Activated CD4-positive, alpha-beta T cell treated with anti-CD3 and anti-CD28 coated beads for 36 hours (primary cell): ENCODE measurements at places on chromosomes 16 and 17.

- H3K36me3 ChIP-seq, result peaks cover 48% of the 10 kb centered on the region
- H3K27ac ChIP-seq, result no peak overlapping the region
- no peak for DNase-seq
- no peaks in the 10 kb centered on the region for H3K27me3 ChIP-seq
These were observed 123.7 kb downstream of the ABCC1 start for GRCh38 chr16:16073001-16073545.

DNA sequence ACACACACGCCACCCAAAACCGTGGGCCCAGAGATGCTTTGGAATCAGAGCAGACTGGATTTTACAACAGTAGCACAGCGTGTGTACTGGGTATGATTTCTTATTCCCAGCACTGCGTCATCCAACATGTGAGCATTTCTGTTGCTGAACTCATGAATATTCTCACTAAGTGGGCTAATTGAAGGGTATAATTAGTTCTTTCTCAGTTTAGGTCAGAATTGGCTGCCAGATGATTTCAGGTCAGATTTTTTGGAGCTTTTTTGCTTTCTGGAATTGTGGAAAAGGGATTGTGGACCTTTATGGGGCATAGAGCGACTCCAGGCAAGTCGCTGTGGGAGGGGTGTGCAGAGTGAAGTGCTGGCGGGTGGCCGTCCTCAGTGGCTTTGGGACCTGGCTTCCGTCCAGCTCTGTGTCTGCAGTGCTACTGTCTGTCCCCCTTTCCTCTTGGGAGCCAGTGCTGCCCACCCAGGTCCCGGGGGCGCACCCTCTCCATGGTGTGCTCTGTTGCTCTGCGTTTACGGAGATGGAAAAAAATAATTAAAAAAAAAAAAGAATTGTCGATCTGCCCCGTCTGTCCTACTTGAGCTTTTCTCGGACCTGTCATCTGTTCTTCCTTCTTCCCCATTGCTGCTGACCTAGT, 25.0 kb downstream of the FOXK2 start:
- H3K4me1 ChIP-seq, result peaks cover 50% of the 10 kb centered on the region
- DNase-seq, result no peak
- H3K27me3 ChIP-seq, result no peaks in the 10 kb centered on the region

- peaks cover 15% of the 10 kb centered on the region for H3K27me3 ChIP-seq
- peak within 1 kb of the TSS; percentile 61 for H3K4me3 ChIP-seq
- no peak within 1 kb of the TSS for H3K27ac ChIP-seq
- DNase-seq, result peak; percentile 72
- no peaks in the 10 kb centered on the region for H3K36me3 ChIP-seq
These were observed at the start of gene ITGB4 for GRCh38 chr17:75720656-75721462. ITGB4 (plus strand) TSS chr17:75721459; CDS start chr17:75724704, 3,245 bp downstream.

GRCh38 chr17:8376271-8377067, at the start of gene KRABD2:
KRABD2 (minus strand) TSS chr17:8376704.
- H3K4me3 ChIP-seq, result peak within 1 kb of the TSS; percentile 81
- peak; percentile 95 for DNase-seq
- H3K36me3 ChIP-seq, result peaks cover 58% of the 10 kb centered on the region
- H3K27me3 ChIP-seq, result no peaks in the 10 kb centered on the region
- H3K27ac ChIP-seq, result peak within 1 kb of the TSS; percentile 87

DNA sequence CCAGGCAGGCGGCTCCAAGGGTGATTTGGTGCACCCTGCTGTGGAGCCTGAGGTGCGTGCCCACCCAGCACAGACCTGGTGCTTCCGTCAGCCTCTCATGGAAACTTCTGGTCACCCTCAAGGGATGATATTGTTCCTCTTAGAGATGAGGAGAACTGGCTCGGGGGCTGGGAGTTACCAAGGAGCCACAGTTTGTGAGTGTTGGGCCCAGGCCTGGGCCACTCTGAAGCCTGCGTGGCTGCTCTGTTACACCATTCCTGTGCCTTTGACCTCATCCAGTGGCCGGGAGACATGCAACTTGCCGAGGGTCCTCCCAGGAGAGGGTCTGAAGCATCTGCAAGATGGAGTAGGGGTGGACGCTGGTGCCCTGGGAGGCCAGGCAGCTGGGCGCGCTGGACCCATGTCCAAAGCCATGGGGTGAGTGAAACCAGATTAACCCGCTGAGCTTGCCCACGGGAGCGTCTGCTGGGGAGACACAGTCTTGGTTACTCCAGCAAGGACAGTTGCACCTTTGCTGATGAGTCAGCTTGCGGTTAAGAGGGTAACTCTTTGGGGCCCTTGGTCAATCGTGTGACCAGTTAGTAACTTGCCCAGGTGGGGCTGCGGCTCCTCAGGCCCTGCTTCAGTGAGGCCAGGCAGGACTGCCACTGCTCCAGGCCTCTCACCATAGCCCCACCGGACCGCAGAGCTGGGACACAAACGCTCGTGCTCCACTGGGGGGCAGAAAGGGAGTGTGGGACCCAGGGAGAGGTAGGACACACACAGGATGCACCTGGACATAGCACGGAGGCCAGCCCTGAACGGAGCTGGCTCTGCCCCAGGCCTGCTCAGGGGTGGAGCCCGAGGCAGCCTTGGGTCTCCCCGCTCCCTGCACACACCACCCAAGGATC, 7.5 kb downstream of the C16orf90 start:
- peaks cover 15% of the 10 kb centered on the region for H3K36me3 ChIP-seq
- H3K27ac ChIP-seq, result no peak overlapping the region
- DNase-seq, result no peak
- H3K4me3 ChIP-seq, result no peak overlapping the region
- no peaks in the 10 kb centered on the region for H3K4me1 ChIP-seq

- H3K27me3 ChIP-seq, result no peaks in the 10 kb centered on the region
- H3K4me1 ChIP-seq, result peaks cover 32% of the 10 kb centered on the region
- DNase-seq, result peak; percentile 71
- peak overlapping the region; percentile 94 for H3K4me3 ChIP-seq
These were observed 858 bp upstream of the ASPSCR1 start for GRCh38 chr17:81976332-81977210.

- DNase-seq, result no peak
- no peak overlapping the region for H3K27ac ChIP-seq
- H3K4me3 ChIP-seq, result no peak overlapping the region
- peaks cover 2% of the 10 kb centered on the region for H3K27me3 ChIP-seq
- H3K4me1 ChIP-seq, result peaks cover 18% of the 10 kb centered on the region
- no peaks in the 10 kb centered on the region for H3K36me3 ChIP-seq
These were observed 37.1 kb upstream of the MYLK3 start for GRCh38 chr16:46785076-46785845.

DNA sequence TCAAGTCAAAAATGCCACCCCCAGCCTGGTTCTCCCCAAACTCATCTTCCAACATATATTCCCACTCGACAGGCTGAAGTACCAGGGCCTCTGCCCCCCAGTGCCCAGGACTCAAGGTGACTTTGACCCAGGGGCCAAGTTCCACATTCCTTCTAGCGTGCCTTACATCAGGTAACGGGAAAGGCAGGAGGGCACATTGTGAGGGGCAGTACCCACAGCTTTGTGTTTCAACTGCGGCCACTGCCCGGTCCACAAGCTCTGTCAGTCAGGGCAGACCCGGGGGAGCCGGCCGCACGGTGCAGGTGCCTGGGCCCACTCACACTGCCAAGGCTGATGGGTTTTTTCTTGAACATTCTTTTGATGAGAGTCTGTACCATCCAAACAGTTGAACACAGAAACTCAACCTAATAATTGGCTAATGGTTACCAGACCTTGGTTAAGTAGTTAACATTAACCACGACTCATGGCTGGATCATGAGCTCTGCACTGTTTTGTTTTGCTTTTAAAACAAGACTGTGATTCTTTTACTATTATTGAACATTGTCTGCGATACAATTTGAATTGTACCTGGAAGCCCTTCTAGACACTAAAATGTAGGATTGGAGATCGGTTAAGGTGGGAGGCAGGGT, 17.6 kb downstream of the ACE start:
- DNase-seq, result no peak
- H3K4me3 ChIP-seq, result no peak overlapping the region
- H3K36me3 ChIP-seq, result no peaks in the 10 kb centered on the region
- no peak overlapping the region for H3K27ac ChIP-seq
- H3K4me1 ChIP-seq, result no peaks in the 10 kb centered on the region

- H3K27ac ChIP-seq, result no peak overlapping the region
- H3K36me3 ChIP-seq, result no peaks in the 10 kb centered on the region
- peaks cover 1% of the 10 kb centered on the region for H3K27me3 ChIP-seq
- no peak overlapping the region for H3K4me3 ChIP-seq
- DNase-seq, result no peak
These were observed 104.7 kb downstream of the COPRS start for GRCh38 chr17:31754239-31754945.

DNA sequence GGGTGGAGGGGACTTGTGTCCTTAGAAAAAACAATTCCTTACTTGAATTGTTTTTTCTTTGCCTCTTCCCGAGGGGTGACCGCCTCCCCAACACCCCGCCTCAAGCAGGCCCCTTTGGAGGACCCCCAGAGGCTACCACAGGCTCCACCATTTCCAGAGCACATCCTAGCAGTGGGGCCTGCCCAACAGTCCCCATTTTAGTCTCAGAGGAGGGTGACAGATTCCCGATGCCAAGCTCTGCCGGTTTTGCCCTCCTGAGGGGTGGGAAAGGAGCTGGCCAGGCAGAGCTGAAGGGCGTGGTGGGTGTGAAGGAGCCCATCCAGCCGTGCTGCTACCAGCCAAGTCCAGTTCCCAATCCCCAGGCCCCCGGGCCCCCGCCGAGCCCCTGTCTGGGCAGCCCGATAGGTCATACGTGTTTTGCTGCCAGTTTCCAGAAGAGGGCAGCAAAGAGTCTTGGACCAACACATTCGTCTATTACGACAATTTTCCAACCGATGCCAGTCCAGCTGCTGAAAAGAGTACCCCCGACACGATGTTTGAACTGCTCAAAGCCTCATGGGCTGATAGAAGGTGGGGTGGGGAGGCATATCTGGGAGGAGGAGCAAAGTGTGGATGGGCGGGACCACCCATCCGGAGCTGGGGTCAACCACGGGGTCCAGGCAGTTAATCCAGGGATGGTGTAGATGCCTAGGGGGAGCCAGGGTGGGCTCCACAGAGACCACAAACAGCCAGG, 18.8 kb upstream of the GAA start:
- H3K27ac ChIP-seq, result no peak overlapping the region
- H3K36me3 ChIP-seq, result no peaks in the 10 kb centered on the region
- peak; percentile 80 for DNase-seq
- no peak overlapping the region for H3K4me3 ChIP-seq

- H3K4me3 ChIP-seq, result peak within 1 kb of the TSS; percentile 49
- H3K27ac ChIP-seq, result no peak within 1 kb of the TSS
- peaks cover 40% of the 10 kb centered on the region for H3K27me3 ChIP-seq
- peaks cover 56% of the 10 kb centered on the region for H3K4me1 ChIP-seq
- DNase-seq, result peak; percentile 39
These were observed at the start of gene GALR2 for GRCh38 chr17:76074390-76075363. GALR2 (plus strand) TSS chr17:76074781; CDS start chr17:76074884, 103 bp downstream.

- no peaks in the 10 kb centered on the region for H3K36me3 ChIP-seq
- DNase-seq, result no peak
These were observed 1738.2 kb downstream of the TP53TG3F start for GRCh38 chr16:35197656-35198055.

- no peak overlapping the region for H3K27ac ChIP-seq
- no peak overlapping the region for H3K4me3 ChIP-seq
- peak; percentile 57 for DNase-seq
- H3K27me3 ChIP-seq, result peaks cover 3% of the 10 kb centered on the region
These were observed 5.8 kb downstream of the TMEM231 start for GRCh38 chr16:75550211-75550662.

DNA sequence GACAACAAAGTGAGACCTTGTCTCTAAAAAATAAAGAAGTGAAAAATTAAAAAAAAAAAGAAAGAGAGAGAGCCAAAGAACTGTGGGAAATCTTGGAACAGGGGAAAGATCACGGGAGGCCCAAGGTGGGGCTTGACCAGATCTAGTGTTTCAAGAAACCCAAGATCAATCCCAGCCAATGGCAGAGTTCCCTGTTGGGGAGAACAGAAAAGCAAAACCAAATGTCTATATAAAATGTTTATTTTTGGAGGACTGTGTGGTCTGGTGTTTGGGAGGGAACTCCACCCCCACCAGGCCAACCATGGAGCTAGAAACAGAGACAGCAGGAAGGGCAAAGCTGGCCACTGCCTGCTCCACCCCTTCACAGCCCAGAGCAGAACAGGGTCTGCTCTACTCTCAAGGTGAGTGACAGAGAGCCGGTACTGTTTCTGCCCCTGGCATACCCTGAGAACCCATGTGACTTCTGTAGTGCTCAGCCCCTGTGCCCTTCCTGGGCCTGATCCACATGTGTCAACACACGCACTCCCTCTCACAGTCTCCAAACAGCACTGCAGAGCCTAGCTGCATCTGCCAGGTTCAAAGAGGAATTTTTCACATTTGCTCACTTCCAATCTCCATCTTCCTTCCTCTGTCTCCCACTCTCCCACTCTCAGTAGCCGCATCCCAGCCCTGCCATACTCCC, 3.7 kb downstream of the TMEM101 start:
- no peak overlapping the region for H3K27ac ChIP-seq
- DNase-seq, result no peak
- peaks cover 8% of the 10 kb centered on the region for H3K27me3 ChIP-seq
- H3K36me3 ChIP-seq, result peaks cover 25% of the 10 kb centered on the region
- no peak overlapping the region for H3K4me3 ChIP-seq

DNA sequence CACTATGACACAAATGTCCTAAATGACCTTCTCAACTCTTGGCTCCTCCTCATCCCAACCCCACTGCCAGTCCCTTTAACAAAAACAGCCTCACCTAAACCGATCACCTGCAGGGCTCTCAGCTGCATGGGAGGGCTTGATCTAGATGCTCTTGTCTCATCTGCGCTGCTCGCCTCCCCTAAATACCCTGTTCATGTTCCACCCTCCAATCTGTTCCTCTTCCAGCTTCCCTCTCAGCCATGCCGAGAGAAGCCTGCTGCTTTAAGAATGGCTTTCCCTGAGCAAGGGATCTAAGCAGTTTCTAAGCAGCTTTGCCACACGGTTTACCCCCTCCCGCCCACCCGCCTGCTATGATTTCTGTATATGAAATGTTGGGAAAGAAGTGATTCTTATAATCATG, 23.7 kb downstream of the PIPOX start:
- no peak overlapping the region for H3K4me3 ChIP-seq
- no peak for DNase-seq
- H3K27me3 ChIP-seq, result no peaks in the 10 kb centered on the region
- H3K27ac ChIP-seq, result no peak overlapping the region
- no peaks in the 10 kb centered on the region for H3K36me3 ChIP-seq
- H3K4me1 ChIP-seq, result no peaks in the 10 kb centered on the region
